Stimulated activated naive CD4-positive, alpha-beta T cell (primary cell): ENCODE measurements at places on chromosomes 5 and 9.

- no peak for DNase-seq
Measured at GRCh38 chr9:23573800-23574199, 252.2 kb downstream of the ELAVL2 start.

DNA sequence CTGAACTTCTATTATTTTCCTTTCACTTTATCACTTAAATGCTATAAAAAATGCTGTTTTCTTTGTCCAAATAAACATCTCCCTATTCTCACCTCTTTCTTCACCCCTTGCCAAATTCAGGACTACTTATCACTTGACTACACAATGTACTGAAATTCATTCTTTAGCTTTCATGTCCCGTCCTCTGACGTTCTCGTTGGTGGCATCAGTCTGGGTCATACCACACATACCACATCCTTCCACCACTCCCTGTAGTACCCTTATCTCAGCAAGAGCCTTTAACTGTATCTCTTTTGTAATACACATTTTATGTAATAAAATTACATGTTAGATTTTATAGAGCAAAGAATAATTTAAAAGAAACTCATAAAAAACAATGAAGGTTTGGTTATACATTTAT is 231.1 kb upstream of the PAPPA start:
- no peak for DNase-seq

GRCh38 chr9:119436261-119436660 is 67.0 kb upstream of the BRINP1 start:
- no peak for DNase-seq

GRCh38 chr5:79235634-79236361 is at the start of gene JMY:
Gene JMY, plus strand, starts transcription at chr5:79236131. Its CDS starts 520 bp downstream, at chr5:79236651.
- peak; percentile 78 for DNase-seq

- no peak for DNase-seq
Measured at GRCh38 chr5:54610197-54610944, 92.8 kb downstream of the SNX18 start.

GRCh38 chr9:3032898-3033297 is 189.0 kb upstream of the PUM3 start:
- DNase-seq: no peak

DNA sequence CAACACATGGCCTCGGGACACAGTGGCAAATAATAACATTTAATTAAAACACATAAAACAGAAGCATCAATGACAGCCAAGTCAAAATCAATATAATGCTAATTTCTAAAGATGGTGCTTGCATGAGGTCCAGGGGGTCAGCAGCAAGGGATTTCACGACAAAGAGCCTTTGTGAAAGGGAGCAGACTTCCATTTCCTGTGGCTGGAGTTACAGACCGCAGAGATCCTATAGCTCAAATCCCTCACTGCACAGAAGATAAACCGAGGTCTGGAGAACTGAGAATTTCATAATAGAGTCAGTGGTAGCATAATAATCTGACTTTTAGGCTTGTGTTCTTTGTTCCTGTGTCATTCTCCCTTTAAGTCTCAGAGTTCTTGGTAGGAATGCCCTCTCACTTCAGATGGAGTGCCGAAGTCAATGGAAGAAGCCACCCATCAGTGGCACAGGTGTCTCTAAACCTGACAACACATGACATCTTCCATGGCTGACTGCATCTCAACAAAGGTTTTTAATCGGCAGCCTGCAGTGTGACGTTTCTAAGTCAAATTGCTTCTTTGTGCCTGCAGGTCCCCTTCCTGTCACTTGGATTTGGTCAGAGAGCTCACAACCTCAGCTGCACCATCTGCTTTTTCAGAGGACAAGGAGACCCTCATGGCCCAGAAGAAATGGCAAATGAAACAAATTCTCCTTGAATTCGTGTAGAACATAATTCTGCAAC is 67.4 kb downstream of the CARTPT start:
- DNase-seq: no peak

DNA sequence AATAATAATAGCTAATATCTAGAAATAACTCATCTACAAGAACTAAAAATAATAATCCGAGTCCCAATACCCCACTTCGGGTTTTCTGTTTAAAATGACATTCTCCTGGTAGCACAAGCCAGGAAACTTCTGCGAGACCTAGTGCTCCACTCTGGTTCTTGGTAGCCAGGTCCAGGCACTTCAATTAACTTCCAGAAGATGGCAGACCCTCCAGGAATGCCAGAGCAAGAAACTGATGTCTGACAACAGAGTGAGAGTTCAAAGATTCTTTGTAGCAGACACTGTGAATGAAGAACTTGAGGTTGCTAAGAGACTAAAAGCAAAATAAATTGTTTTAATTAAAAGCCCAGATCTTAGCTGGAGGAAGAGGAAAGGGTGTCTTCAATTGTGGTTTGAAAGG is 1963.3 kb upstream of the CDH9 start:
- DNase-seq: no peak

- DNase-seq: no peak
Measured at GRCh38 chr9:12640016-12640587, 53.1 kb upstream of the TYRP1 start.

- DNase-seq: no peak
Measured at GRCh38 chr5:112127861-112128260, 291.2 kb downstream of the EPB41L4A start.

- DNase-seq: no peak
Measured at GRCh38 chr9:133116346-133117231, 4.5 kb downstream of the RALGDS start.

- DNase-seq: no peak
Measured at GRCh38 chr5:140591747-140592372, 27.2 kb downstream of the SLC35A4 start.

GRCh38 chr5:138981586-138981985 is 106.5 kb upstream of the LRRTM2 start:
- DNase-seq: peak; percentile 19

DNA sequence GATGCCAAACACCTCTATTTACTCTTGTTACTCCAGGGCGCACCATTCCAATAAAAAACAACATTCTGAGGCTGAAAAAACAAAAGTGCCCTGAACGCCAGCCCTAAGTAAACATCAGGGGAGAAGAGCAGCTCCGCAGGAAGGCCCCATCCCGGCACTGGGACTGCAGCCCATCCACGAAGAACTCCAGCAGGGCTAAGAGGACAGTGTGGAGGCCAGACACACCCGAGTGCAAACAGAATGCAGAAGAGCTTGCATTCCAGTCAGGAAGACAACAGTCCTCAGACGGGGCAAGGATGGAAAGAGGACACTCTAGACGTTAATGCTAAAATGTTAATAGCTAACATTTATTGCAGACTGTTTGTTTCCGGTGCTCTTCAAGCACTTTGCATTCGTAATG is 33.0 kb downstream of the FAM240B start:
- no peak for DNase-seq

- DNase-seq: no peak
Measured at GRCh38 chr9:134492281-134492691, 149.3 kb upstream of the COL5A1 start.

GRCh38 chr5:148763996-148764395 is 62.4 kb upstream of the ADRB2 start:
- DNase-seq: no peak

- DNase-seq: no peak
Measured at GRCh38 chr5:67006500-67006848, 190.1 kb downstream of the CD180 start.

DNA sequence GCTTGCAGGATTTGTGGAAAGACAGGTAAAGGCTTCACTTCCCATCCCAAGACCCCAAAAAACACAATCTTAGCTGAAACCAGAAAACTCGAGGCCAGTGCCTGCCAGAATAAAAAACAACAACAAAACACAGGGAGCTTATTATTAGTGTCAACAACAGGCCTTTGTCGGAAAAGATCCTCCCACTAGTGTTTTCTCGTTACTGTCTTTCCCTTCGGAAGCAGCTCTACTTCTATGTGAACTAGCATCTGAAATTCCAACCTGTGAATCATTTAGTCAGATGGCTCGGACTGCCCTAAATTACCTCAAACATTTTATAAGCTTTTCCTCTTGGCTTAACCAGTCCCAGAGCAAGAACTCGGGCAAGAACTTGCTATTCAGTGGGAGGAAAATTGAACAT is 122.2 kb upstream of the GNA14 start:
- no peak for DNase-seq

DNA sequence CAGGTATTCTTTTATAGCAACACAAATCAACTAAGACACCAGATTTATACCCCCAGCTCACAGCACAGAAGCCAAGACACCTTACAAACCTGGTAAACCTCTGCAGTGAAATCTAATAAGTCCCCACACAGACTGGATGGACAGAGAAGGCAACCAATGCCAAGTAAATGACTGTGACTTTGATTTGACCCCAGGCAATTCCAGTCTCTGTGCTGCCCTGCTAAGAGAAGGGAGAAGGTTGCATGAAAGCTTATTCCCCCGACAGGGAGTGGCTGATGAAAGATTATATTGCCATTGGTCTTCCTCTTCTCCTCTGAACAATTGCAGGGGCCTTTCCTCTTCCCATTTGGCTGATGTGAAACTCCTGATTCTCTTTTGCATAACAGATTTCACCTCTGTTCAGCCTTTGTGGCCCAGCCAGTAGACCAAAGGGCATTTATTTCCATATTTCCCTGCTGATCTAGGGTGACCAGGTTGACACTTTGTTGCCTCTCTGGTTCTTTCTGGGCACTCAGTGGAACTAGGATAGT is 107.6 kb downstream of the ADRB2 start:
- DNase-seq: no peak

DNA sequence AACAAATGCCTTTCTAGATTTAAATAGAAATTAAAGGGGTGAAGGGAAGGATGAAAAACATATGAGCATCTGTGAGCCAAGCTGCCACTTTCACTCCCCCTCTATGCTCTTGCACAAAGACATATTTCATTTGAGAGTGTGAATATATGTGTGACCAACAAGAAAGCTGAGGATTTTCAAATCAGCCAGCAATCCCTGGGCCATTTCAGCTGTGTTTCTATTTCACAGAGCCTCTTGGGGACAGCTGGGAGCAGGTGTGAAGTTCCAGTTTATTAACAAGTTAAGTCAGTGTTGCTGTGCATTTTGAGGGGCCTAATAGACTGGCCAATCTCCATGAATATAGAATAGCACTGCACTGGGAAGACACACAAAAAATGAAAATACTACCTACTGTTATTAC is 248.7 kb upstream of the RGMB start:
- DNase-seq: no peak

GRCh38 chr5:88889189-88890069 is 6.4 kb upstream of the MEF2C start:
- no peak for DNase-seq

- DNase-seq: no peak
Measured at GRCh38 chr9:110426052-110426709, 88.5 kb upstream of the TXNDC8 start.

- DNase-seq: no peak
Measured at GRCh38 chr5:109186759-109187158, 223.0 kb downstream of the PJA2 start.

DNA sequence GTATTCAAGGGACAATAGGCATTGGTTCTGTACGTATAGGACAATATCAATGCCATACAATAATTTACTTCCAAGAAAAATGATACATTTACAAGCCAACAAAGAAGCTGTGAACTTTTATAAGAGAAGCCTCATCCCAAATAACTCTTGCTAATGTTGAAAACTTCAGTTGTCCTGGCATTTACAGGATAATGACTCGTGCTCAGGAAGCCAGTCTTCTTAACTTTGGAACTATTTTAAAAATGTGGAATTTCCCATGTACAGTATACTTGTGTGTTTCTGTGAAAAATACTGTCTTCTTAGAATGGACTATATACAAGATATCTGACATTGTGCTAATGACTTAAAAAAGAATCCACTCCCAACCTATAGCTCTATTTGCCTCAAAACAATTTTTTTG is 1479.3 kb upstream of the CDH9 start:
- no peak for DNase-seq

- no peak for DNase-seq
Measured at GRCh38 chr5:54756301-54756700, 229.1 kb downstream of the ESM1 start.

- DNase-seq: no peak
Measured at GRCh38 chr5:133494232-133494922, 118.0 kb downstream of the FSTL4 start.

DNA sequence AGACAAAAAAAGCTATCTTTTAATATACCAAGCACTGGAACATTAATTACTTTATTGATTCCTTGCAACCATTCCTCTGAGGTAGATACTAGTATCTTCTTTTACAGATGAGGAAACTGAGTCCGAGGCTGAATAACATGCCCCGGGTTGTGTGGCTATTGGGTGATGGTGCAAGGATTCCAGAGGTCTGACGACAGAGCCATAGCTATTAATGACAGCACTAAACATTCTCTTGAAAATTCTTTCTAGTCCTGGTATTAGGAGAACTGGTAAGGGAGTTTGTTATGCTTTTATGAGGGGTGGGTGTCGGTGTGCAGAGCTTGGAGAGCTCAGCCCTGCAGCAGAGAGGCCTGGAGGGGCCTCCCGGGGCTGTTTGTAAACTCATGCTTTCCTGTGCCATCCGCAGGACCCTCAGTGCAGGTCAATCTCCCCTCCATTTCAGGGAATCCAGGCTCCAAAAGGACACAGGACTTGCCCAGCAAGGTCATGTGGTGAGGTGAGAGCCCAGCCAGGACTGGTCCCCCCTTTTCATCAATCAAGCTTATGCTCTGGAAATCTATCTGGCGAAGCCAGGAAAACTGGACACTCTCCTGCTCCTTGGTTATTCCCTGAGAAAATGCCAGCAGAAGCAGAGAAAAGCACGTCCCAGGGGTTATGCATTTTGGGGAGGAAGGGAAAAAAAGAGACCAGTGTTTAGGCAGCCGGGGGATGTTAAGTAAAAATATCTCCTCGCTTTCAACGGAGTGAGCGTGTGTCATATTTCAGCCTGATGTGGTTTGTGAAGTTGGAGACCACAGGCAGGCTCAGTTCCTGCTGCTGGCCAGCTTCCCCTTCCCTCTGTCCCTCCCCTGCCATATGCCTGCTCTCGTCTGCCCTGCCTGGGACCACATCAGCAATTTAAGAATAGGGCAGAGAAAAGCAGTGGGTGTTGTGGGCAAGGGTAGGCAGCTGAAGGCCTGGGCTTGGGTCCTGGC is 3.7 kb downstream of the GSN start:
- no peak for DNase-seq

DNA sequence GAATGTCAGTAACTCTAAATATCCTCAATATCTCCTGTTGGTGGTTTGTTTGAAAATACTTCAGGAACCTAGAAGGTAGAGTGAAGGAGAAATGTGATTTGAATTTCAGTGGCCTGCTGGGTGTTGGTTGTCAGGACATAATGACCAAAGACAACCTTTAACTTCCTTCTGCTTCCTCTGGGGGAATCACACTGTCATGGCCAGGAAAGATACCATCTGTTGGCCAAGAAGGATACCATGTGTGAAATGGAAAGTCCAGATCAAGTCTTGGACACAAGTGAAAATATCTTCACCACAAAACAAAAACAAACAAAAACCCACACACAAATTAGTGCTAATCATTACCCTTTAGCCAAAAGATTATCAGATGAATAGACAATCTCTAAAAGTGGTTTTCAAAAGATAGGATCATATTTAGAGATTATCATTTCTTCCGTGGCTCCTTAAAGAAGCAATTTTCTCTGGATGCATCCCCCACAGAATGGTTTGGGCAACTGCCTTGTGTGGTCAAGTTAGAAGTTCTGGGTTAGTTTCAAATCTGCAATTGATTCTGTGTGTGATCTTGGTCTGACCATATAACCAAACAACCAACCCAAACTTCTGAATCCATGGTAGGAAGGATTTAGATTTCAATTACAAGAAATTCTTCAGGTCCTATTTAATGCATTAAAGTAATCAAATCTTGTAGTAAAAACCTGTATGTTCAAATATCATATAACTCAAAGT is 1.6 kb downstream of the C1QTNF3 start:
- DNase-seq: no peak
